A673 (cell line): ENCODE measurements at places on chromosomes 6 and 20.

- DNase-seq: no peak
These were observed 44.9 kb upstream of the STX16 start for GRCh38 chr20:58606184-58606583.

- no peak for DNase-seq
These were observed 1090.0 kb downstream of the EPHA7 start for GRCh38 chr6:92329208-92329847.

- DNase-seq: no peak
These were observed 103.1 kb upstream of the MRPS10 start for GRCh38 chr6:42320762-42321161.

DNA sequence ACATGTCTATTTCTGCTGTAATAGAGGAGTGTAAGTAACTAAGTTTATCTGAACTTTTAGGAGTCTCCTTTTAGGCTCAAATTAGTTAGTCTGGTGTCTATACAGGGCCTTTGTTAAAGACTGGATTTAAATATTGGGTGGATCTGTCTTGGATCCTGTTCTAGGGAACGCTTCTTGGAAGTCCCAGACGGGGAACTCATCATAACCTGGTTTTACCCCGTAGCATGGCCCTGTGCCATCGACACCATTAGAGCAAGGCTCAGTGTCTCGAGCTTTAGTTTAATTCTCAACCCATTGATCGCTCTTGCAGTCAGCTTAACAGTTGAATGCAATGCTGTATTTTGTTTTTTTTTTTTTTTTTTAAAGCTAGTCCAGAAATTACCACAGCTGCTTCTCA is 89.9 kb downstream of the CARMIL1 start:
- no peak for DNase-seq

DNA sequence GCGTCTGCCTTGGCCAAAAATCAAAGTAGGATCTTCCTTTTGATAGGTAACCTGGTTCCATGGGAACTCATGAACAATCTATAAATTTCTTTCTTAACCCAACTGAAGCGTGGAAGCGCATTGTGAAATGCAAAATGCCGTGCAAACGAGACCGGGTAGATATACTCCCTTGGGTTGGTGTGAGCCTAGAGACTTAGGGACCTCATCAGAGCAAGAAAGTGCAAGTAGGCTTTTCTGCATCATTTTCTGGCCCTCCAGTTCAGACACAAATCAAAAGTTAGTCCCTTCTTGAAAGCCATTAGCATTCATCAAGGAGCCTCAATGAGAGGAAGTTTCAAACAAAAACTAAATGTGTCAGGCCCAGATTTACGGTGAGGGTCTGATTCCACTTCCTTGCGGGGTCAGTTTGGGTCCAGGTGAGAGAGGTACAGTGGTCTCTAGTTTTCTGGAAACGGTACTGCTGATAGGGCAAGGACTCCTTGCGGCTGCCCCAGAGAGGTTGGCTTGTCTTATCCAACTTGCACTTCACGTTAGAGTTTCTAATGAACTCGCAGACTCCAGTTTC is 5.3 kb upstream of the ZNF184 start:
- DNase-seq: peak; percentile 35

DNA sequence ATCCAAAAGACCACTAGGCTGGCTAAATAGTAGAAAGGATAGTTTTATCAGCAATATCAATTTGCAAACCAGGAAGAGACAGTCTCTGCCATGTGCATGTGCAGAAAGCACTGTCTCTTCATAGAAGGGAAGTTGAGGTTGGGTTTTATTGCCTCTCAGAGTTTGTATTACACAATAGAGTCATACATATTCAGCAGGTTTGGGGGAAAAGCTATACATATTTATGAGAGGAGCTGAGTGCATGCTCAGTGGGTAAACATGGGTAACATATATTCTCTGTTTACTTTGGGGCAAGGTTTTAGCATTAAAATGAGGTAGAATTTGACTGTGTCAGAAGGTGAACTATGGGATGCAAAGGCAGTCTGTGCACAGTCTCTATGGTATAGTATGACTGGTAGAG is 14.9 kb downstream of the TMEM170B start:
- DNase-seq: peak; percentile 81

DNA sequence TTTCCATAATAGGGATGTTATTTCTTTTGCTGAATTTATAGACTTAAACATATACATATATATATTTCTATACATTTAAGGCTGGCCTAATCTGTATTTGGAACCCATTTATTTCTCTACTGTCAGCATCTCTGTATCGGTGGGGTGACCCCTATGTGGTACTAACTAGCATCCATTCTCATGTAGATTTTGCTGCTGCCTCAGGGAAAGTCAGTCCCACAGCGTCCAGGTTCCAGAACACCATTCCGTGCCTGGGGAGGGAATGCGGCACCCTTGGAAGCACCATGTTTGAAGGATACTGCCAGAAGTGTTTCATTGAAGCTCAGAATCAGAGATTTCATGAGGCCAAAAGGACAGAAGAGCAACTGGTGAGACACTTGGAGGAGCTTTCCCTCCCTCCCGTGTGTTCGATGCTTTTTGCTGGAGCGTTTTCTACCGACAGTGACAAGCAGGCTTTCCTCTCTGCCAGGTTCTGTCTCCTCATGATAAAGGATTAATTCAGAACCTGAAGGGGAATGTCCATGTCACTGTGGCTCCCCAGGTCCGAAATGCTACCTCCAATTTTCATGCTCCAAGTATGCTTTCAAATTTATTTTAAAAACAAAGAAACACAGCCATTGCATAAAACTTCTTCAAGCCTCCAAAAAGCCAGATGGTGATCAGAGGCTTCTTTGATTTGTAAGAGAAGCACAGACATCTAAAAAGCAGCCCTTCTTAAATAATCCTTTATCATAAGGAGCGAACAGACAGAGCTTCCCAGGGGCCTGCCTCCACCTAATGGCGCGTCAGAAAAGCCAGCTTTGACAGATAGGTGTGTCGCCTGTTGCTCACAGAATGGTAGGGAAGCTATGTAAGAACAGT is 13.1 kb downstream of the TNFAIP3 start:
- DNase-seq: no peak

DNA sequence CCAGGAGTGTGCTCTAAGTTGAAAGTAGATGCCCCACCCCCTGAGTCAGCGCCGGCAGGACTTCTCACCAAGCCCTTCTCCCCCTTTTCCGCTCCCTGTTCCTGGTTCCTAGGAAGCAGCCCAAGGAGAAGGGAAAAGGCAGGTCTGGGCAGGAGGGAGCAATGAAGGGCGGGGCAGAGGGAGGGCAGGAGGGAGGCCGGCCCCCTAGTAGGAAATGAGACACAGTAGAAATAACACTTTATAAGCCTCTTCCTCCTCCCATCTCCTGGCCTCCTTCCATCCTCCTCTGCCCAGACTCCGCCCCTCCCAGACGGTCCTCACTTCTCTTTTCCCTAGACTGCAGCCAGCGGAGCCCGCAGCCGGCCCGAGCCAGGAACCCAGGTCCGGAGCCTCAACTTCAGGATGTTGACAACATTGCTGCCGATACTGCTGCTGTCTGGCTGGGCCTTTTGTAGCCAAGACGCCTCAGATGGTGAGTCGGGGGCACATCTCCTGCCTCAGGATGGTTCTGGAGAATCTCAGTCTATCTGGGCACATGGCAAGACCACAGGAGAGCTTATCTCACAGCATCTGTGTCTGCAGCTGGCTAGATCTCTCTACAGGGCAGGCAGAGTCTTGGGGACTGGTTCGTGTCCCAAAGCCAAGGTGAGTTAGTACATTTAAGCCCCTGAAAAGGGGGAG is at the start of gene PROCR:
Gene PROCR (plus strand): TSS at position 320 of the 681 bp plus-strand sequence. CDS start 83 bp downstream, at position 403.
- peak; percentile 82 for DNase-seq

DNA sequence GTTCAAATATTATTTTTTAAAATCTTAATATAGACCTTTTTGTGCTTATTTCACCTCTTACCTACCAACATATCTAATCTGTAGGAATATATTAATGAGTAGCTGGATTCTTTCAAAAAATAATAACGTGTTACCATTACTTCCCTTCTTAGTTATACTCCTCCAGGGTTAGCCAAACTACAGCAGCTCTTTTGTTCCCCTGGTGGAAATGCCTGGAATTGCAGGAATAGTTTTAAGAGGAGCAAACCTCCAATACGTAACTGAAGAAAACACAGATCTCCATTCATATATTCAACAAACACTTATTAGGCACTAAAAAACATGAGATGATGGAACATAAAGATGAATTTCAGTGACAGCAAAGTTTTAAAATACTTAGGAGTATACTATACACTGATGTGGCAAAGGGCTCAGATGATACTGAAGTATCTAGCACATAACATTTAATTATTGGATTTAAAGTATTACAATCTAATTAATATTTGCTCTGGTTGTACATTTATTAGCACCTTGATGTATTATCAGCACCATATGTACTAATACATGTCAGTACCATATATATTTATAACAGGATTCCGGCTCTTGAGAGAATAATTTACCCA is 78.3 kb downstream of the TBX18 start:
- DNase-seq: peak; percentile 38

DNA sequence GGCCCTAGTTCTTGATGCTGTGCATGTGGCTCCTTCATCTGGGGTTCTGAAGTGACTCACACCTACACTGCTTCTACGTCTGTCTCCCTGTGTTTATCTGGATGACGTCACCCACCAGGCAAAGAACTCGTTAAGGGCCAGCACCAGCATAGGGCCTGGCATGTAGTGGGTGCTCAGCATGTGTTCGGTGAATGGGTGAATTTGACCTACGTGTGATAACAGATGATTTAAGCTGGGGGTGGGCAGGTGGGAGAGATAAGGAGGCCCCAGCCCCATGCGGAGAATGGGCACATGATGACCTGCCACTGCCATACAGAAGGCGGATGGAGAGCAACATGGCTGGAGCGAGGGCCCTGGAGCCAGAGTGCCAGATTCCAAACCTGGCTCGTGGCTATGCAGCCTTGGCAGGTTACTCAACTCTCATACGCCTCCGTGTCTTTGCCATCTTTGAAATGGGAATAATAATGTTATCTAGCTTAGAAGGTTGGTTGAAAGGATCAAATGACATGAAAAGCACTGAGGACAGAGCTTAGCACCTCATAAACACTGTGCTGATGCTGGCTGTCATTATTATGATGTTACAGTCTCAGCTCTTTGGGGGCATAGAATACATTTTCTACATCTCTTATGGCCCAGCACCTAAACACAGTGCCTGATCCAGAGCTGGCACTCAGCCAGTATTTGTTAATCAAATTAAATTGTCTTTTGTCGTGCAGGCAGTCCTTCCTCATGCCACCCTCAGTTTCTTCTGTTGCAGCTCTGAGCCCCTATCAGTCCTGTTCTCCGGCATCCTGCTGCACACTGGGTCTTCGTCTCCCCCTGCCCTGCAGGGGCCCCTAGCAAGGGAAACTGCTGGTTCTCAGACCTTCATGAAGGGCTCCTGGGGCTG is 39.6 kb downstream of the VEGFA start:
- peak; percentile 26 for DNase-seq

GRCh38 chr6:46799657-46800056 is 6.5 kb downstream of the MEP1A start:
- no peak for DNase-seq

DNA sequence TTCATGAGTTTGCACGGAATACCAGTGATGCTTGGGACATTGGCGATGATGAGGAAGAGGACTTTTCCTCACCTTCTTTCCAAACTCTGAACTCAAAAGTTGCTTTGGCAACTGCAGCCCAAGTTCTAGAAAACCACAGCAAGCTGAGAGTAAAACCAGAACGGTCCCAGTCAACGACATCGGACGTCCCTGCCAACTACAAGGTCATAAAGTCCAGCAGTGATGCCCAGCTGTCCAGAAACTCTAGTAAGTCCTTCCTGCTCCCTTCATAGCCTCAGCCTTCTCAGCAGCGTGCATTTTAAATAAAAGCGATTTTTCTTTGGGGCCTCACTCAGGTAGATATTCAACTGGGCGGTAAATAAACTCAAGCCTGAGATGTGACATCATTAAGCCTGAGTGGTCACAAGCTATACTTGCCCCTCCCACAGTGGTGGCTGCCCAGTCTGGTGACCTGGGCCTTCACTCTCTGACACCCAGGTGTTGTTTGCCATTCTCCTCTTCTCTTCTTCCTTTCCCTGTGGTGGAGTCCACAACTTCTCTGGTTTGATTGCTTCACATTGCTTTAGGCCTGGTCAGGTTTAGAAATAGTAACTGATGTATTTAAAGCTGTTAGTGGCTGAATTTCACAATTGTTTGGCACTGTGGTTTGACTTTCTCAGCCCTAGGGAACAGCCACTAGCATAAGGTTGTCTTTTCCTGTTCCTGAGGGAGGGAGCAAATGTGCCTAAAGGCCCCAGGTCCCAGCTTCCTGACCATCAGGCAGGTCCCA is 21.6 kb upstream of the TMEM217 start:
- DNase-seq: no peak

- DNase-seq: peak; percentile 16
These were observed 57.1 kb upstream of the CEP162 start for GRCh38 chr6:84284428-84285049.

- no peak for DNase-seq
These were observed 63.1 kb upstream of the PHACTR1 start for GRCh38 chr6:12653486-12653885.

DNA sequence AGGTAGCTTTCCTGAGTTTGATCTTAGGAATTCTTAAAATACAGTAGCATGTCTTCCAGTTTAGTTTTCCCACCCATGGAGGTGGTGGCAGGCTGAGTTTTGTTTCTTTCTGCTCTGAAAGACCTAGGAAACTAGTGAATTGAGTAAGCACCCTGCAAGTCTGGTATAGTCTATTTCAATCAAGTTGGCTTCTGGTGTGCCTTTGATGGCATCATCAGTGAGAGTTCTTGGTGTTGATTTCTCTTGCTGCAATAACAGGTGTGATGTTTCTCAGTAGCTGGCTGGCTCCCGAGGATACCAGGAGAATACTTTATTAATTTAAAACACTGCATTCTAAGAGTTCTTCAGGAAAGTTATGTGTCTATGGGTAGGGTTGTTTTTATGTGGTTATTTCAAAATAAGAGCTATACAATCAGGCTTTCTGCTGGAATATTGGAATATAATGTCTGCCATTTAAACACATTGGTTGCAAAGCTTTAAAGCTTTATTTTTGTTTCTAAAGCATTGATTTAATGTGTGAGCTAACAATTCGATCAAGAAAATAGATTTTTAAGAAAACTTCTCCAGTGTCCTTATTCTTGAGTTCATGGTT is 19.0 kb downstream of the VAPB start:
- no peak for DNase-seq

DNA sequence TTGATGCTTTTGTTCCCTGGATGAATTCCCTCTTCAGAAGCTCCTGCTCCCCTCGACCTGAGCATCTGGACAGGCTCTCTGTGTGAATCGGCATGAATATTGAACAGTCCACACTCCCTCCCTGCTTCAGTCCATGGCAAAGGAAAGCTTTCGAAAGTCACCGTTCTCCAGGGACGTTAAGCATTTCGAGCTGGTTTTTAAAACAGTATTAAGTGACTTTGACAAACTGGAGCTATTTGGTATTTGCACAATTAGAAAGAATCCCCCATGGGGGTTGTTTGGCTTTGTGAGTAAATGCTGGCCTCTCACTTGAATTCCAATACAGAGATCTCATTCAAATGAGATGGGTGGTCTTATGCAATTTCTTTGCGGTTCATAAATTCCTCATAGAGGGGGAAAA is 85.3 kb upstream of the TIAM2 start:
- DNase-seq: peak; percentile 94
